Lower lobe of right lung (tissue), 2 donors: ENCODE measurements at places on chromosomes 5 and 9. TPM values are rescaled to one million over a fixed set of nuclear protein-coding genes. Genes with fewer than 3 reads are reported as not detected.
A peak's percentile ranks its signal among the peaks of the same experiment; 100 is the strongest.

Gene PTGS1
- total RNA-seq: 14.9 TPM

Gene FOXD4L6
- total RNA-seq: not detected

Gene TLR4
- 70.1 TPM for total RNA-seq

Gene FCN1
- total RNA-seq: 84.4 TPM

Gene MSANTD3
- total RNA-seq: 20.2 TPM

Gene TENT4A
- total RNA-seq: 24.1 TPM

Gene ADAMTSL2
- total RNA-seq: 10.1 TPM

Gene ANKRD31
- total RNA-seq: 0.27 TPM

Gene DDX46
- 43.3 TPM for total RNA-seq

GRCh38 chr9:92650839-92651621 is 18.9 kb downstream of the IPPK start:
- no peaks in the 10 kb centered on the region for H3K4me1 ChIP-seq
- H3K36me3 ChIP-seq: peaks cover 76% of the 10 kb centered on the region
- H3K27ac ChIP-seq: no peak overlapping the region
- H3K27me3 ChIP-seq: no peaks in the 10 kb centered on the region
- peak; percentile 26 for DNase-seq

- DNase-seq: no peak
- H3K27ac ChIP-seq: no peak overlapping the region
- H3K4me3 ChIP-seq: no peak overlapping the region
- H3K4me1 ChIP-seq: peaks cover 30% of the 10 kb centered on the region
- no peaks in the 10 kb centered on the region for H3K27me3 ChIP-seq
- H3K36me3 ChIP-seq: peaks cover 6% of the 10 kb centered on the region
Observed at GRCh38 chr9:97555164-97555563, 53.7 kb downstream of the TMOD1 start.

- no peaks in the 10 kb centered on the region for H3K36me3 ChIP-seq
- H3K4me1 ChIP-seq: no peaks in the 10 kb centered on the region
- H3K27ac ChIP-seq: no peak overlapping the region
- no peak overlapping the region for H3K4me3 ChIP-seq
Observed at GRCh38 chr5:149265597-149265996, 6.1 kb upstream of the AFAP1L1 start.

- H3K4me3 ChIP-seq: no peak overlapping the region
- H3K27me3 ChIP-seq: no peaks in the 10 kb centered on the region
- no peak for DNase-seq
- no peaks in the 10 kb centered on the region for H3K36me3 ChIP-seq
- no peak overlapping the region for H3K27ac ChIP-seq
- no peaks in the 10 kb centered on the region for H3K4me1 ChIP-seq
Observed at GRCh38 chr5:65769539-65769938, 47.5 kb downstream of the NLN start.

GRCh38 chr5:32156635-32157034 is 17.5 kb downstream of the GOLPH3 start:
- no peaks in the 10 kb centered on the region for H3K27me3 ChIP-seq
- no peak overlapping the region for H3K27ac ChIP-seq
- DNase-seq: no peak
- H3K4me3 ChIP-seq: no peak overlapping the region

- no peak for DNase-seq
- H3K27ac ChIP-seq: no peak overlapping the region
- H3K4me1 ChIP-seq: no peaks in the 10 kb centered on the region
- no peaks in the 10 kb centered on the region for H3K27me3 ChIP-seq
Observed at GRCh38 chr5:3033033-3033755, 281.7 kb upstream of the IRX2 start.

DNA sequence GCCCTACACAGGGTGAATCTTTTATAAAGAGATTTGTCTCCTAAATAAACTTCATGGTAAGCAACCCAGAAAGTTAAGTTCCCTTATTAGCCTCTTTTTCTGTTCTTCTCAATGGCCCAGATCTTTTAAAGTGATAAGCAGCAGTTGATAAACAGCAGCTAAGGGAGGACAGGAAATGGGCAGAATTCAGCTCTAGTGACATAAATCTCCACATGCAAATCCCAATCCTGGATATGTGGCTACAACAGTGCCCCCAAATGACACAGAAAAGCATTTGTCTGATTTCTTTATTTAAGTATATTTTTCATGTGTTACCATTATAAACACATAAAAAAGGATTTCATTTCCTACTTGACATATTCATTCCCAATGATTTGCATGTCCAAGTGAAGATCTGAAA is 199.0 kb downstream of the DTWD2 start:
- DNase-seq: no peak
- no peak overlapping the region for H3K27ac ChIP-seq
- H3K36me3 ChIP-seq: no peaks in the 10 kb centered on the region
- no peak overlapping the region for H3K4me3 ChIP-seq
- no peaks in the 10 kb centered on the region for H3K27me3 ChIP-seq

DNA sequence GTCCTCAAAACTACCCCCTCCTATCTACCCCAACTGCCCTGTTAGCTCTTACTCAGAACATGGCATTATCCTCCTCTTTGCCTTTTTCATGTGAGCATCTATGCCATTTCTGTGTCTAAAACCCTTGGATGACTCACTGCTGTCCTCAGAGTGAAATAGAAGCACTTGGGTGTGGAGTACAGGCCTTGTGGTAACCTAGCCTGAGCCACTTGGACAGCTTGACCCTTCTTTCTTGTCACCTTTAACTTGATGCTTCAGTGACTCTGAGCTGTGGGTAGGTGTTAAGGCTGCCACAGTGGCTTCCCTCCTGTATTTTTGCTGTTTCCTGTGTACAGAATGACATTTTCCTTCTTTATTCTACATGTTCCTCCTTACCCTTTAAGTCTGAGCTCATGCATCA is 391.4 kb downstream of the SH3GL2 start:
- no peak for DNase-seq
- H3K4me1 ChIP-seq: no peaks in the 10 kb centered on the region
- H3K4me3 ChIP-seq: no peak overlapping the region

GRCh38 chr5:110852053-110852452 is 113.2 kb downstream of the SLC25A46 start:
- no peaks in the 10 kb centered on the region for H3K27me3 ChIP-seq
- DNase-seq: no peak
- no peaks in the 10 kb centered on the region for H3K36me3 ChIP-seq
- no peaks in the 10 kb centered on the region for H3K4me1 ChIP-seq
- no peak overlapping the region for H3K27ac ChIP-seq

- no peak overlapping the region for H3K4me3 ChIP-seq
- H3K4me1 ChIP-seq: peaks cover 11% of the 10 kb centered on the region
- H3K27me3 ChIP-seq: no peaks in the 10 kb centered on the region
- no peak overlapping the region for H3K27ac ChIP-seq
- no peak for DNase-seq
- H3K36me3 ChIP-seq: peaks cover 14% of the 10 kb centered on the region
Observed at GRCh38 chr5:173933901-173934300, 45.8 kb downstream of the CPEB4 start.

DNA sequence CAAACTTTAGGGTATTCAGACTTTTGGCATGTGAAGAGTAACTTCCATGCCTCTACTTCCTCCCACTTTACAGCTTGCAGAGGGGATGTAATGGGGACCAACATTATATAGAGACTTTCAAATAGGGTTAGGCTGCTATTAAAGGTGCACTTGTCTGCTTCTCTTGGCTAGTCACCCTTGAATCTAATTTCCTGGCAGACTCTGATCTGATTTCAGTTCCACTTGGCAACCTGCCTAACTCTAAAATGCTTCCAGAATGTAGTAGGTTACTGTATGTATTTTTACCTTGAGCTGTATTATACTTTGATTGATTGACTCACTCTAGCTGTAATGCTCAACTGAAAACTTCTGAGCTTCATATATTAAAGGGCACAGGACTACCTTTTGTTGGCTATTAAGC is 693.4 kb downstream of the KCTD16 start:
- H3K27me3 ChIP-seq: no peaks in the 10 kb centered on the region
- no peak overlapping the region for H3K27ac ChIP-seq
- no peak for DNase-seq
- no peak overlapping the region for H3K4me3 ChIP-seq
- no peaks in the 10 kb centered on the region for H3K4me1 ChIP-seq
- no peaks in the 10 kb centered on the region for H3K36me3 ChIP-seq

DNA sequence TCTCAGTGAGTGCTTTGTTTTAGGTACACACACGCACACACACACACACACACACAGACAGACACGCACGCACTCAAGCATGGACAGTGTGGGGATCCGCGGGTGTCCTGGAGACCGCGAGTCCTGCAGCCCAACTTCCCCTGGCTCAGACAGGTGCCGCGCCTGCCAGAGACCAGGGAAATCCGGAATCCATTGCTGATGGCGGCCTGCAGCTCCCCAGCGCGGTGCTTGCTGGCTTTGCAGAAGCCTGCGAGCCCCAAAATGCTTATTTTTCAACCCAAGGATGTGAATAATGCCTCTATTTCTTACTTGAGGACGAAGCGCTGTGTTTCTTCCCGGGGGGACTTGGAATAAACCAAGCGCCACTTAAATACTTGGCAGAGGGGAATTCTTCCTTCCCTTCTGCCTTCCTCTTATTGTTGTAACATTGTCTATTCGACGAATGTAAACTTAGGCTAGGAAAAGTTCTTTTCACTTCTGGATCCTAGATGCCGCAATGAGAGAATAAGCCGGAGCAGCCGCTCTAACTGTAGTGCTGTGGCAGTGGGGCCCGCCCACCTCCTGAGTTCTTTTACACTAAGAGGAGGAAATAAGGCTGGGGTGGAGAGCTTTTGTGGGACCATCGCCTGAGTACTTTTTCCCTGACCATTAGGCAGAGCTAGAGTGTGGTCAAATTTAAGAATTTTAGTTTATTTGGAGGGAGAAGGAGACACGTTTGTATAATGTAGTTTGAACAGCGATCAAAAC is 802 bp downstream of the ITGA2 start:
- H3K27me3 ChIP-seq: no peaks in the 10 kb centered on the region
- peak overlapping the region; percentile 76 for H3K27ac ChIP-seq
- H3K4me3 ChIP-seq: peak overlapping the region; percentile 79
- H3K4me1 ChIP-seq: peaks cover 13% of the 10 kb centered on the region
- DNase-seq: peak; percentile 50
- no peaks in the 10 kb centered on the region for H3K36me3 ChIP-seq

GRCh38 chr5:175752826-175753535 is 95.1 kb downstream of the HRH2 start:
- no peaks in the 10 kb centered on the region for H3K4me1 ChIP-seq
- no peak for DNase-seq
- peaks cover 24% of the 10 kb centered on the region for H3K27me3 ChIP-seq
- no peak overlapping the region for H3K4me3 ChIP-seq
- H3K36me3 ChIP-seq: no peaks in the 10 kb centered on the region
- no peak overlapping the region for H3K27ac ChIP-seq

DNA sequence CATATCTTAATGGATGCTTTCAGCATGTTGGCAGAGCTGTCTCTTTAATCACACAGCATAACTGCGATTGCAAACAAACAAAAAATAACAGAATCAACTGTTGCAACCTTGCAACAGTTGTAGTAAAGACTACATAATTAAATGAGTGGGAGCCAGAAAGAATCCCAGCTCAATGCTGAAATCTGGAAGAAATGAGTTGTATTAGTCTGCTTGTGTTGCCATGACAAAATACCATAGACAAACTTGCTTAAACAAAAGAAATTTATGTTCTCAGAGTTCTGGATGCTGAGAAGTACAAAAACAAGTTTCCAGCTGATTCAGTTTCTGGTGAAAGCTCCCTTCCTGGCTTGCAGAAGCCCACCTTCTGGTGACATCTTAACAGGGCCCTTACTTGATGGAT is 260.9 kb upstream of the TUSC1 start:
- H3K4me3 ChIP-seq: no peak overlapping the region
- H3K27ac ChIP-seq: no peak overlapping the region
- H3K27me3 ChIP-seq: no peaks in the 10 kb centered on the region
- DNase-seq: no peak
- no peaks in the 10 kb centered on the region for H3K4me1 ChIP-seq
- no peaks in the 10 kb centered on the region for H3K36me3 ChIP-seq

GRCh38 chr5:89703817-89704216 is 705.7 kb downstream of the CETN3 start:
- no peak for DNase-seq
- no peak overlapping the region for H3K4me3 ChIP-seq
- no peak overlapping the region for H3K27ac ChIP-seq
- H3K36me3 ChIP-seq: no peaks in the 10 kb centered on the region

DNA sequence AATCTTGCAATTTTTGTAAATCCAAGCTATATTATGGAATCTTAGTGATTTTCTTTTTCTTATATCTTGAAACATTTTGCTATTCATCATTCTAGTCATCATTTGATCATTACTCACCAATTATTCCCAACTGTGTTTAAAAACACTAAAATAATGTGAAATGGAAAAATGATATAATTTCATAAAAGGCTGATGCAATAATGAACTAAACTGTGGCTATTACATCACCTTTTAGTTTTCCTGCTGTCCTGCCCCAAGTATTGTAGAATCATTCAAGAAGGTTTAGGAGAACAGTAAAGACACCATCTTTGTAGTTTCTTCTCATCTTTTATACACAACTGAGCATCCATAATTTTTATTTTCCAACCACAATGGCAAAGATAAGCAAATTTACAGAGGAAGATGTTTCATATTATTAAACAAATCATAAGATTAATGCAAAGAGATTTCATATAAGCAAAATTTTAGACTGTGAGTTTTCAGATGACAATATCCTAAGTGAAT is 431.0 kb upstream of the SLC30A5 start:
- H3K36me3 ChIP-seq: no peaks in the 10 kb centered on the region
- no peak overlapping the region for H3K27ac ChIP-seq
- H3K4me1 ChIP-seq: no peaks in the 10 kb centered on the region
- no peak overlapping the region for H3K4me3 ChIP-seq
- DNase-seq: no peak

DNA sequence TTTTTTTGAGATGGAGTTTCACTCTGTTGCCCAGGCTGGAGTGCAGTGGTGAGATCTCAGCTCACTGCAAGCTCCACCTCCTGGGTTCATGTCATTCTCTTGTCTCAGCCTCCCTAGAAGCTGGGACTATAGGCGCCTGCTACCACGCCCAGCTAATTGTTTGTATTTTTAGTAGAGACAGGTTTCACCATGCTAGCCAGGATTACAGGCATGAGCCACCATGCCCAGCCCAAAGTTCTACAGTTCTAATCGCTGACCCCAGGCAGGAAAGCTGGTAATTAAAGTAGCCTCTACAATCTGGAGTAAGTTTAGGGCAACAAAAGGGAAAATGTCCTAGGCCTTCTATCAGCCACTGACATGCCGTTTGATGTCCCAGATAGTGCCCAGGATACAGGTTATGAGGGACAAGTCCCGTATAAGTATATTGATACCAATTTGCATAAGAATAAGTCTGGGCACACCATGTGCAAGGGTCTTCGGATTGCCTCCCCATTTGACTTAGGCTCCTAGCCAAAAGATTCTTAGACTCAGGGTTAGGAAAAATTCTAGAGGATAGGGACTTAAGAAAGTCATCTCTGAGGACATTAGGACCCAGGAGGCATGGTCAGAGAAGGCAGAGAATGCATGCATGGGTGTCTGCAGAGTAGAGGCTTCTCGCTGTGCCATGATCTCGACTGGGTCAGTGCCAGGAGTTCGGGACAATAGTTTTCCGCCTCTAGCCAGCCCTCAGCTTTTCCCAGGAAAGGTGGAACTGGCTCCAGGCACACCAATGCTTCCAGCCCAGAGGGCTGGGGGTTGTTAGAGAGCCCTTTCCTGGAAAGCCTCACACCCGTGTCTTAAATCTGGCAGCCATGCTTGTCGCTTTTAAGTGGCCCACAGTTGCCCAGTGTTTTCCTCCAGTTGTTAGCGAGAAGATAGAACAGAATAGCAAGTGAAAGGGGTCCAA is 1111.1 kb downstream of the TAF11L14 start:
- H3K4me1 ChIP-seq: peaks cover 4% of the 10 kb centered on the region
- no peaks in the 10 kb centered on the region for H3K27me3 ChIP-seq
- H3K36me3 ChIP-seq: no peaks in the 10 kb centered on the region
- peak overlapping the region; percentile 80 for H3K27ac ChIP-seq
- H3K4me3 ChIP-seq: peak overlapping the region; percentile 59
